Right atrium auricular region (tissue), 2 donors: ENCODE measurements at places on chromosomes 4 and X.

DNA sequence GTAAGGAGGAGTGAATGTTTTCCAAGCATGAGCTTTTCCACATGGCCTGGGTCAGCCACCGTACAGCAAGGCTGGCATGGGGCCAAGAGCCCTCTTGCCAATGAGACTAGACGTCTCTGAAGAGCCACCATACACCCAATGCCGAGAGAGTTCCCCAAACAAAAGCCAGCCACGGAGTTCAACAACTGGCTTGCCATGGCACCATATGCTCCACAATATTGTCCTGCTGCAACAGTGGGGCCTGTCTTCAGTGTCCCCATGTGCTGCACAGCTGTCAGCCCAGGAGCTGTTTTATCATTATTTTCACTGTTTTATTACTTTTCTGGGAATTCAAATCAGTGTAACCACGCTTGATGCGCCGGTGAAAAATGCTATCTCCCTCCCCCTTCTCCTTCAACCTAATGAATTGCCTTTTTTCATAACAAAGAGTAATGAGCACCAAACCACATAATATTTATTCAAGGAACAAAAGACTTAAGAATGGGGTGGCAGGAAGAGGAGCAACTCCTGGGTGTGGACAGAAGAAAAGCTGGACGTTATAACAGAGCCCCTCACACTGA is 18.4 kb downstream of the MAML3 start:
- DNase-seq: peak; percentile 65

DNA sequence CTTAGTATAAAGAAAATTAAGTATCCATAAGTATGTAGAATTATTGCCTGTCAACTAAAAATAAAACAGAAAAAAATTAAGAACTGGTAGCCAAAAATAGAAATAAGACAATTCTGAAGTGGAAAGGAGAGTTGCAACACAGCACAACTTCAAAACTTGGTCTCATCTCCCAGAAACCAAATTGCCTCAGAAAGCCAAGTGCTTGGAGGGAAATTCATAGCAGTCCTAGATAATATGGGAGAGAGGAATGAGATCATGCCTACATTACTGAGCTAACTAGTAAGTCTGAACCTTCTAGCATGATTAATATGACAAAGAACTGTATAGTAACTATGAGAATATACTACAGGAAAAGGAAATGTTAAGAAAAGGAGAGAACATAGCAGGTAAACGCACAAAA is 256.5 kb downstream of the LDB2 start:
- no peak for DNase-seq

GRCh38 chr4:6257247-6258025 is 12.2 kb upstream of the WFS1 start:
- DNase-seq: no peak

DNA sequence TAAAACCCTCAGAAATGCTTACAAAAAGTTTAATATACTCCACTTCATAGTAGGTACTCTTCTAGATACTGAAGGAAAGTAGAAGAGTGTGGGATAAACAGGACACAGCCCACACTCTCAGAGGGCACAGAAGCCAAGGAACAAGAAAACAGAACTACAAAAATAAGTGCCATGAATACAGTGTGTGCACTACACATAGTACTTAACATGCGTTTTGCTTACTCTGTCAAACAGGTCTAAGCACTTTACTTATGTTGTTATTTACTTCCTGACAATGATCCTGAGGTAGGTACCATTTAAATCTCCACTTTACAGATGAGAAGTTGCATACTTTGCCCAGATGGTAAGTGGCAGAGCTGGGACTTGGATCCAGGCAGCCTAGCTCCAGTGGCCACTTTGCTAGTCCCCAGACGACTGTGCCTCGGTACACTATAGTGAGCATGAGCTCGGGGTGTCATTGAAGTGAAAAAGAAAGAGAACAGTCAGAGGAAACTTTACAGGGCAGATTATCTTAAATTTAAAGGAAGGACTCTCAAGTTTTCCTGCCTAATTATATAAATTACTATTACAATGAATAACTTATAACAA is 120.3 kb downstream of the BANK1 start:
- DNase-seq: no peak

GRCh38 chr4:120018786-120019185 is 47.9 kb downstream of the MAD2L1 start:
- no peak for DNase-seq

GRCh38 chrX:9644335-9644734 is 121.3 kb downstream of the GPR143 start:
- no peak for DNase-seq

DNA sequence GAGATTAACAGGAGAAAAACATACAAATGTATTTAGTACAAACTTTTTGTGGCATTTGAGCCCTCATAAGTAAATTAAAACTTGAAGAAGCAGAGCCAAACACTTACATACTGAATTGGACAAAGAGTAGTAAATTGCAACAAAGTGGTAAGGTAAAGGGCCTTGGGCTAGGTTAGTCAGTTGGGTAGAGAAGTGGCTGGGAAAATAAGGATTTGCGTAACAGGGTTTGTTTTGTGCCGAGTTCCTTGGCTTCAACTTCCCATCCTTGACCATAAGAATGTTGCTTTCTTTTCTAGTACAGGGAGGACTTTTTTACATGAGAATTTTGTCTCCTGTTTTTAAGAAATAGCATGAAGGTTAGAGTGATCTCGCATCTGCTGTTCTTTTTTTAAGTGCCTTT is 33.3 kb upstream of the DSPP start:
- DNase-seq: no peak

GRCh38 chr4:187235456-187236170 is 512.0 kb upstream of the FAT1 start:
- no peak for DNase-seq

GRCh38 chr4:140052050-140052449 is 101.9 kb downstream of the MAML3 start:
- no peak for DNase-seq

DNA sequence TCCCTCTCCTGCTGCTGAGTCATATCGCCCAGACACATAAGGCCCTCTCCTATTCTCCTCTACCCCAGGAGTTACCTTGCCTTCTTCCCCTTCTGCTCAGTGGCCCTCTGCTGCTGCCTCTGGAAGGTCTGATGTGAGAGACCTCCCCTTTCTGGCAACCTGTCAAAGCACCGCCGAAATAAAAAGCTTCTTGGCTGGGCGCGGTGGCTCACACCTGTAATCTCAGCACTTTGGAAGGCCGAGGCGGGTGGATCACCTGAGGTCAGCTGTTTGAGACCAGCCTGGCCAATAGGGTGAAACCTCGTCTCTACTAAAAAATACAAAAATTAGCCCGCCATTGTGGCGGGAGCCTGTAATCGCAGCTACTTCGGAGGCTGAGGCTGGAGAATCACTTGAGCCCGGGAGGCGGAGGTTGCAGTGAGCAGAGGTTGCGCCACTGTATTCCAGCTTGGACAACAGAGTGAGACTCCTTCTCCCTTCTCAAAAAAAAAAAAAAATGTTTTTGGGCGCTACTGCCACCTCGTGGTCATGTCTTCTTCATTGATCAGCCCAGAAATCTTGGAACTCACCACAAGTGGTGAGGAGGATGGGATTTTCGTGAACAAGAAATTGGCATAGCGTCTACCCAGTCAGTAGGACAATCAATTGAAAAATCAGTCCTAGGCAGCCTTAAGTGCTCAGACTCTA is 8.6 kb upstream of the ZXDA start:
- no peak for DNase-seq

GRCh38 chr4:19026281-19026680 is 1004.7 kb upstream of the LCORL start:
- DNase-seq: no peak

DNA sequence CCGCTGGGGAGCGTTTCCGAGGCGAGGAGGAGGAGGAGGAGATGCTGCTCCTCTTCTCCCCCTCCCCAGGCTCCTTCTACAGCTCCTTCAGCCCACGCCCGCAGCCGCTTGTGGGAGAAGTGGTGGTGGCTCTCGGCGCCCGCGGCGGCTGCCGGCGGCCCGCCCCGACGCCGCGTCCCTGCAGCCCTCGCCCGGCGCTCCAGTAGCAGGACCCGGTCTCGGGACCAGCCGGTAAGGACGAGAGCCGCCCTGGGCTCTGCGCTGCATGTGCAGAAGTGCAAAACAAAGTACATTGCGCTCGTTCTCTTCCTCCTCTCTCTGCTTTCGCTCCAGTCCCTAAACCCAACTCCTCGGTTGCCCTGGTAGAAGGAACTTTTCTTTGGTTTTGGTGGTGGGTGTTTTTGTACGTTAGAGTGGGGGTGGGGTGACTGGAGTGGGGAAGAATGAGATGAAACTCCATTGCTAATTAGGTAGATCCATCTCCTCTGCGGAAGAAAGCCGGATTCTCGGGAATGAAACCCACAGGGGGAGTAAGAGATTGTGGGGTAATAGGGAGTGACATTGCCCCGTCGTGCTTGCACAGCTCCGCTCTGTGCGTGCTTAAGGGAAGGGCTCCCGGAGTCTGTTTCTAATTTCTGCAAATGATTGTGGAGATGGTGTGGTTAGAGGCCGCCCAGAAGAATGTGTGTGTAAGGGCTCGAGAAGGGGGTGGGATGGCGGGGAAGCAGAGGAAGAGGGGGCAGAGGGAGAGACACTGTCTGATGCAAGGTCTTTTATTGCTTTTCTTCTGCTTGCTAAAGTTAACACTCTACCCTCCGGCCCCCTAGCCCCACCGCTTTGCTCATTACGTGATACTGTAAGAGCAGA is 677 bp downstream of the PTPN13 start:
- DNase-seq: peak; percentile 61

- DNase-seq: no peak
Measured at GRCh38 chr4:2297606-2298531, 36.0 kb upstream of the MXD4 start.

GRCh38 chr4:154361450-154361849 is 130.1 kb downstream of the DCHS2 start:
- no peak for DNase-seq

- no peak for DNase-seq
Measured at GRCh38 chrX:18422325-18422724, 3.1 kb upstream of the CDKL5 start.

GRCh38 chr4:186591651-186592050 is 36.3 kb upstream of the MTNR1A start:
- no peak for DNase-seq

DNA sequence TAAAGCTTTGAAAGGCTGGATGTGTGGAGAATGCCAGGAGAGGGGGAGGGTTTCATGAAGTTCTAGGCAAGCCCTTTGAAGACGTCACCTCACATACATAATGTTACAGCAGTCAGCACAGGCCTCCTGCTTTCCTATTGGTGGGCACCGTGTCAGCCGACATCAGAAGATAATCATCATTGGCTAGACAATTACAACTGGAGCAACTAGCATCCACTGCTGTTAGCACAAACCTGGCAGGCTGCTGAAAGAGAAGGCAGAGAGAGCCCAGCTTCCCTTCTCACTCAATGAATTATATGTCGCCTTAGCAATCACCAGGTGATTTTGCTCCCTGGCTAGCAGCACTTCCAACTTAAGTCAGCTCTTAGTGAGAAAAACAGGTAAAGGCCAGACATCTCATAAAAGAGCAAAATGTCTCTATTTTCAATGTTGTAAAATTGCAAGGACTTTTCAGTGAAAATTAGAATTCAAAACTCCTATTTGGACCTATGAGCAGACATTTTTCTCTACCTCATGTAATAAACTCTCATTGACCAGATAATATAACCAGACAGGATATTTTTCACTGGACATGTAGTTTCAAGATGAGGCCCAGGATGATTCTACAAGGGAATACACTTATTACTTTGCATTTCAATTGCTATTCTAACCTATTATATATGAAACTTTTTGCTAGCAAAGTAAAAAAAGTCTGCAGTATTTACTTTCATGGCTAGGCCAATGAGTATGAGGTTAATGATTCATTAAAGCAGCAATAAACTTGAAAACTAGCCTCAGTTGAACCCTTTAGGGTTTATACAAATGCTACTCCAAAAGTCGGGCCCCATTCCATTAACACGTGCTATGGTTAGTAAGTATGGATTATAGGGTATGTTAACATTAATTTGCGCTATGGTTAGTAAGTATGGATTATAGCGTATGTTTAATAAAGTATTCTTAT is 4.3 kb downstream of the ELOVL6 start:
- DNase-seq: peak; percentile 70

DNA sequence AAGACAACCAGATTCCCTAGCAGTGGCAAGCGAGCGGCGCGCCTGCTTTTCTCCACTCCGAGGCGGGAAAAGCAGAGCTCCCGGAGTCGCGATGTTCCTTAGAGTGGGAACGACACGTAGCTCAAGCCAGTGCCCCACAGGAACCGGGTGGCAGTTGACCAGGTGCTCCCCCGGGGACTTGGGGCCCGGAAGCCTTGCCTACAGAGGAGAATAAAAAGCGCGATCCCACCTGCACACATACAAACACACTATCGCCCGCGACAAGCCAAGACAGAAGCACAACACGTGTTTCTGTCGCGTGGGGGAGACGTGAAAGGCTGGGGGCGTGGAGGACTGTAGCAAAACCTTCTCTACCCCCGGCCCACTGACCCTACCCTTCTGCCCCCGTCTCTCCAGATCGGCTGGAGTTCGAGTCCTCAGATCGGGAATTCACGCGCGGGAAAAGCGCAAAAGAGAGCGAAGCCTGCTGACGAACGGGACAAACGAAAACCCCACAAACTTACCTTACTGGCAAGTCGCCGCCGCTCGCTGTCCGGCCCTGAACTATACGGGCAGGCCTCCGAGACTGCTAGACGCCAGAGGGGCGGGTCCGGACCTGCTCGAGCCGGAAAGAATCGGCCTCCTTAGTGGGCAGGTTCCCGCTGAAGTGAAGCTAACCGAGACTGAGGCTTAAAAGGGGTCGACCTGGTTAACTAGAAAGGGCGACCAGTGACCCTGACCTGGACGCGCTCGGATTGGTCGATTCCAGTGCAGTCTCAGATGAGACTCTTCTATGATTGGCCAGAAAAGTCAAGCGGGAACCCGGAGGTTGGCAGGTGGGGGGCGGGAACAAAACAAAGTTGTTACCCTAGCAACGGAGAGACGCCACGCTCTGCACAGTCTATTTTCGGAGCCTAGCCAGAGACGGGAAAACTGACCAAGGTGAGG is at the start of the genes DNAAF6 and NUP62CL:
Gene DNAAF6, plus strand, starts transcription at position 842 of the 927 bp plus-strand sequence. CDS start 6,265 bp downstream, outside the sequence.
Gene NUP62CL, minus strand, starts transcription at position 664 of the 927 bp plus-strand sequence. CDS start 31,287 bp downstream, outside the sequence.
- DNase-seq: no peak

GRCh38 chr4:105843941-105844340 is 51.3 kb upstream of the NPNT start:
- no peak for DNase-seq

GRCh38 chrX:132165651-132166050 is 37.8 kb upstream of the FRMD7 start:
- DNase-seq: no peak

- DNase-seq: no peak
Measured at GRCh38 chr4:70925899-70926635, 23.9 kb downstream of the MOB1B start.

DNA sequence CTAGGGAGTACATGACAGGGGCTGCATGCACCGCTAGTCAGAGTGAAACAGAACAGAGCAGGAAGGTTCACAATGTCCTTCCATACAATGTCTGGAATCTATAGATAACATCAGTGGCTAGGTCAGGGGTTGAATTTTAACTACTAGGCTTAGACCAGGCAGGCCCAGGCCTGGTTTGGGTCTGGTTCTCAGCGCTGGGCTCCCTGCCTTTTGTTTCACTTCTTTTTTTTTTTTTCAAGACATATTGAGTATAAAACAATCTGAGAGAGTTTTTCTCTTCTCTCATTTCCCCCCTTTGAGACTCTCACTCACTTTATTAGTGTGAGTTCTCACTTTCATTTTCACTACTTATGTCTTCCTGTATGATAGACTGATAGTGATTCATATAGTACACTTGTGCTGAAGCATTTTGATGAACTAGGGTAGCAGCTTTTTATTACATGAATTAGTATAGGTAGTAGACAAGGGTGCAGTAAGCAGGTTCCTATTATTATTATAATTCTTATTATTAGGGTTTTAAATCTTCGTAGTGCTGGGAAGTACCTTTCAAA is 120.0 kb upstream of the ZDHHC15 start:
- DNase-seq: no peak

- no peak for DNase-seq
Measured at GRCh38 chr4:162891788-162892707, 274.6 kb downstream of the NAF1 start.
